Activated CD4-positive, alpha-beta memory T cell treated with anti-CD3 and anti-CD28 coated beads, Interleukin-2, amount 10 ng/mL, durations not matched to agents 7 days and 5 days (primary cell): ENCODE measurements at places on chromosomes 6 and 20. TPM values are rescaled to one million over a fixed set of nuclear protein-coding genes. Genes with fewer than 3 reads are reported as not detected.

Gene ASIP
- total RNA-seq, result not detected

Gene ADA
- 79.7 TPM for total RNA-seq

Gene WASF1
- 0.48 TPM for total RNA-seq

Gene RPS10
- total RNA-seq, result 1,296 TPM

Gene SASH1
- 0.75 TPM for total RNA-seq
